NCI-H1092 treated with DMSO at 0.1 percent for 48 hours (cell line): ENCODE measurements at places on chromosomes 2 and 18.
A peak's percentile ranks its signal among the peaks of the same experiment; 100 is the strongest.

DNA sequence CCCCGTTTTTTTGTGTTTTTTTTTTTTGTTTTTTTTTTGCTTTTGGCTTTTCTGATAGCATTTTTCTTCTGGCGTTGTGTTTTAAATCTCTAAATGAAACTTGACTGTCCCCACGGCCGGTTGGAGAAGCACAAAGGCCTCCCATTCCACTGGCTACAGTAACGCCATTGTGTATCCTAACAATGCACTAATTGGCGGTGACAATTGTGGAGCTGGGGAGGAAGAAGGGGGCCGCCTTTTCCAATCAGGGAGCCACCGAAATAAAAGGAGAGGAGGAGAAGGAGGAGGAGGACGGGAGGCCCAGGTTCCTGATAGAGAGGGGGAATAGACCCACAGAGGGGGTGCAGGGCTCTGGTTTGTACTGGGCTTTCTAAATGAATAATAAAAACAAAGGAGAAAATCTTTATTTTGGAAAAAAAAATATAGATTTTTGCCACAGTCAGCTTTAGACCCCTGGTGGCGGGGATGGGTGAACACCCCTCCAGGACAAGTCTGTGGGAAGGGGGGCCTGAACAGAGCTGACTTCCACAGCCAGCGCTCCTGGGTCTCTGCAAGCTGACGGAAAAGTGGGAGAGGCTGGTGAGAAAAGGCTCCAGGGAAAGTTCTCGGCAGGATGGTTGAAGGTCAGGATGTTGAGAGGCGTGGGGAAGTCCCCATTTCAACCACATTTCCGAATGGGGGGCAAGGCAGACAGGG, 43.7 kb upstream of the FZD5 start:
- no peak for DNase-seq

DNA sequence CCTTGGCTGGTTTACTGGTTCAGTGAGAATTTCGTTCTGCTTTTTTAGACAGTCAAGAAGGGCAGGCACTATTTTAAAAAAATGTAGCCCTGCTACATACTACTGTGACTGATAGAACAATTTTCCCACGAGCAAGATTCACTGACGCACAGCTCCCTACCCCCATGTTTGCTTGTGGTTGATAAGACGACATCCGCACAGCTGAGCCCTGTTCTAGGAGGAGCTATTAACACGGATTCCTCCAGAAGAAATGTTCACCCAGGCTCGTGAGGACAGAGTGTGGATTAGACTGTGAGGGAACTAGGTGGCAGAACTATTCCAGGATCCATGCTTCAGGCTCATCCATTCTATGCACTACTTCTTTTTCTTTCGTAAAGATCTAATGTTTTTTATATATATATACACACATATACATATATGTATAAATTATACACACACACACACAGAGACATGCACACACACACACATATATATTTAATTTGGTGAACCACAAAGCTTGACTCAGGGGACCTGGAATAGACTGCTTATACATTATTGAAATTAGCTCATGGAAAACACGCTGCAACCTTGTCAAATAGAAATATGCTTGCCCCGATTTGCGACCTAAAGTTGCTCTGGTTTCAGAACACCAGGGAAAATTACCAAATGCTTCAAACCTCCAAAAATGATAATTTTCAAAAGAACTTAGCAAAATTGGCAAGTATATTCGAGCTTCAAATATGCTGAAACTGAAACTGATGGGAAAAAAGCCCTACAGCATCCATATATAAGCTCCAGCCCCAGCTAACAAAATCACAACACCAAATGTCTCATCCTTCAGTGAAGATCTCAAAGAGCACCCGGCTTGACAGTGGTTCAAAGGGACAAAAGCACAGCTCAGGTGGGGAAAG, 370.4 kb downstream of the SOCS6 start:
- DNase-seq = no peak

- DNase-seq = no peak
Measured at GRCh38 chr18:54749291-54749690, 79.0 kb upstream of the RAB27B start.

- DNase-seq = peak; percentile 78
Measured at GRCh38 chr2:43226955-43227829, 786 bp upstream of the ZFP36L2 start.

- DNase-seq = no peak
Measured at GRCh38 chr18:10349561-10349960, 104.9 kb upstream of the APCDD1 start.

DNA sequence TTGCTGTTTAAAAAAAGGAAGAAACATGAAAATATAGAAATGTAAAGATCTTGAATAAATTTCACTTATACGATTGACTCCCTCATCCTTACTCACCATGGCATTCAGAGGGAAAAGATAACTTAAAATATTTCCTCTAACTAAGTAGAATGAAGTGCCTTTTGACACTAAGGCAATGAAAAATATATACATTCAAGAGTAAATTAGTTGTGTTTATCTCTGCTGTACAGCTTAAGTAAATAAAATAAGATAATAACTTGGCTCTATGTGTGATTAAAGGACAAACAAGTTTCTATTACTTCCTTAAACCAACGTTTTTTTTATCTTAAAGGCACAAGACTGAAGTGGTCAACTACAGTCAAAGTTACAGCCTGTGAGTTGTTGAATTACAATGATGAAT, 142.3 kb upstream of the LRRTM4 start:
- DNase-seq = no peak

DNA sequence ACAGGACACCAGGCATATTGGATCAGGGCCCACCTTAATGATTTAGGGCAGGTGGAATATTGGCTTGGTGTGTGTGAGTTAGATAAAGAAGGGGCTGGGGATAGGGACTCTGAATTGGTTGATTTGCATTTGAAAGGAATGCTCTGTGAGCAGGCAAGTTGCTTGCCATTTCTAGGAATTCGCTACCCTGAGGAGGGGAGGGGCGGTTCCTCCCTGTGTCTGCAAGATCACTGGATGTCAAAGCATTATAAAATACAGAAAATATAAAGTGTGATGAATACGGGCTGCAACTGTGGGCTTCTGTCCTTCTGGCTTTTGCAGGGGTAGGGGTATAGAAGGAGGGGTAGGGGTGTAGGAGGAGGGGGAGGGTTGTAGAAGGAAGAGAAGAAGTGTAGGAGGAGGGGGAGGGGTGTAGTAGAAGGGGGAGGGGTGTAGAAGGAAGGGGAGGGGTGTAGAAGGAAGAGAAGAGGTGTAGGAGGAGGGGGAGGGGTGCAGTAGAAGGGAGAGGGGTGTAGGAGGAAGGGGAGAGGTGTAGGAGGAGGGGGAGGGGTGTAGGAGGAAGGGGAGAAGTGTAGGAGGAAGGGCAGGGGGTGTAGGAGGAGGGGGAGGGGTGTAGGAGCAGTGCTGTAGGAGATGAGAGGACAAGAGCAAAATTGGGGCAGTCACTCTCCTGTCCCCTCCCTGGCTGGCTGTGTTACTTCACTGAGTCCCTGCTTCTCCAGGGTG, 238.0 kb upstream of the COPS8 start:
- no peak for DNase-seq

DNA sequence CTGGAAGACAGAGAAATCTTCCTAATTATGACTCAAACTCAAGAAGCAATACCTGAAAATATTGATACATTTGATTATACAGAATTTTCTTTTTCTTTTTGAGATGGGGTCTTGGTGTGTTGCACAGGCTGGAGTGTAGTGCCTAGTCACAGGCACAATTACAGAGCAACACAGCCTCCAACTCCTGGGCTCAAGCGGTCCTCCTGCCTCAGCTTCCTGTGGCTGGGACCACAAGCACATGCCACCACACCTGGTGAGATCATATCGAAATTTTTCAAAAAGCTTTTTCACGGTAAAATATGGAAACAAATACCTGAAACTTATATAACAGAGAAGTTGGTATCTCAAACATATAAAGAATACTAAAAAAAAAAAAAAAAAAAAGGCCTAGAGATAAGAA, 27.9 kb downstream of the TGFBRAP1 start:
- DNase-seq = no peak

- DNase-seq = no peak
Measured at GRCh38 chr2:119154076-119154475, 4.5 kb downstream of the C1QL2 start.

DNA sequence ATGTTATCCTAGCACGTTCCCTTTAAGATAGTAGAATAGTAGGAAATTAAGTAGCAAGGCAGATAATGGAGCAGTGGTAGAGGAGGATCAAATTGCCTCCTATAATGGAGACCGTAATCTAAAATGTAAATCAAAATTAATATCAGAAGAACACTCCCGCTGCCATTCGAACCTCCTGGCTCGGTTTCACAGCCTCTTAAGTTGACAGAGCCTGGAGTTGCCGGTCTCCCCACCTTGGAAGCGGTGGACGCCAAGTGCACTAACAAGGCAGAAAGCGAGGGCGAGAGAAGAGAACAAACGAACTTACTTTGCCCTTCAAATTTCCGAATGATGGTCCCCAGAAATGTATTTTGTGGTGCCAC, 450 bp downstream of the KCNH7 start:
- peak; percentile 75 for DNase-seq

DNA sequence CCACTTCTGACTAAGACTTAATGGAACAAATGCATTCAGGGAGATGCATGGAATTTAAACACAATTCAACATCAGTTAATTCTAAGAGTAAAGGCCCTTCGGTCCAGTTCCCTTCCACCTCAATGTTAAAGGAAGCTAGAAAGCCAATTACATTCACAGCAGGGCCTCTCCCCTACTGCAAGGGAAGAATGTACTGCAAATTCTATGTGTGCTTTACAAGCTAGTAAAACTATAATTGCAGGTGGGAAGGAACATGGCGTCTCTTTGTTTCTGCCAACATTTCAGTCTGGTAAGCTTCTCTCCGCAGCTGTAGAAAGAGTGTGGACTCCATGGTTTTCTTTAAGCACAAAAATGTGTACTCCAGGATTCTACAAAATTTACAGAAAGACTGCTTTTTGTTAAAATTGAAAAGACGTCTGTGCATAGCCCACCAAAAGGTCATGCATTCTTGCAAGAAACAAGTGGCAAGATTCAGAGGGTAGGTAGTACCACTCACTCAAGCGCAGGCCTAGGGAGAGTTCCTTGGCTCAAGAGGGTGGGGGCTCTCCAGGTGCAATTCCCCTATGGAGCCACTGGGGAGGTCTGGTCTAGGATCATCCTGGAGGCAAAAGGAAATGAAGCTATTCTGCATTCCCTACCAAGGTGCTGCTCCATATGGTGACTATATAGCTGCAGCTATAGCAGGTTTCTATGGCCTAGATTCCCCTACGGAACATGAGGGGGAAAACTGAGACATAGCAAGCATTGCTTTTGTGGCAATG, 127.0 kb upstream of the FZD5 start:
- DNase-seq = no peak

DNA sequence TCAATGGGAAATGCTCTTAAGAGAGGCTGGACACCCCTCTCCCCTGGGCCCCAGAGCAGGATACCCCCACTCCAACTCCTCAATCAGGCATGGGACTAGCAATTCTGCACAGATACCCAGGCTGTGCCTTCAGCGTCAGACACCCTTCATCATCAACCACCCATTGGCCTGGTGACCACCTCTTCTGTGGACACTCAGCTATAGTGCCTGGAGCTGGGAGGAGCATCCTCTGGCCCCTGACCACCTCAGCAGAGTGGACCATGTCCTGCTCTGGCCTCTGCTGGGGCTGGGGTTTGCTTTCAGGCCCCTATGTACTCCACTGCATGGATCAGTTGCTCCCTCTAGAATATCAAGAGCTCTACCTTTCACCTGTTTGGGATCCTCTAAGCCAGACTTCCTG, 35.1 kb downstream of the TGFA start:
- DNase-seq = no peak

DNA sequence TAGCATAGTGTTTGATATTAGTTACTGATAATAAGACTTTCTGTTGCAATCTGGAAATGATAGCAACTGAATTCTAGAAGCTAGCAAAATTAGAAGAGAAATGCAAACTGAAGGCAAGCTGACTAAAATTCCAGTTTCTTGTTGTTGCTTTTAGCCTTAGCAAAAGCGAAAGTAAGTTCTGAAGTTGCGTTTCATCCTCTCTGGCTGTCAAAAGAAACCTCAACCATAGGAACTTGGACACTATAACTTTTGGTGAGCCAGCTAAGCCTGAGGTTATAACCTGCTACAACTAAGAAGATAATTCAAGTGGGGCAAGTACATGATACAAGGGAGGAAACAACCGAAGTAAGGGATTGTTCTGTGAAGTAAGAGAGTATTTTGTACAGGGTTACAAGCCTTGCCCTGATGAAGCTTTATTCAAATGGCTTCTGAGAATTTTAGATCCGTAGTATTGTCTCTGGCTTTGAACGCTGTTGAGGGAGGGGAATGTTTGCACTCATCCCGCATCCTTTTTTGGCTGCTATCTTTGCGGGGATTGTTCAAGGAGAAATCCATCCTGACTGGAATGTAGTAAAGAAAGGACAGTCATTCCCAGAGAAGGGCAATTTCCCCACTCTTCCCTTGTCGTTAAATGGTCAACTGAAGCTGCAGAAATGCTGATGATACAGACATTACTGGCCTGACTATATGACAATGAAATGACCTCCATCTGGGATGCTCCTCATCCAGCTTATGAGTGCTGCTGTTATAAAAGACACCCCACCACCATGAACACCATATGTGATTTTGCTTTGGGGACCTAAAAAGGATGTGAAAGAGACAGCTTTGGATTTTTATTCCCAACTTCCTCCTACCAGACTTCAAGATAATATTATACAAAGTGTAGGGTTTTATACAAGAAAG, 7.0 kb upstream of the TMX3 start:
- DNase-seq = no peak

GRCh38 chr2:120771111-120771780, 35.6 kb downstream of the GLI2 start:
- no peak for DNase-seq

- no peak for DNase-seq
Measured at GRCh38 chr2:30759481-30759880, 47.8 kb downstream of the CAPN13 start.

- peak; percentile 6 for DNase-seq
Measured at GRCh38 chr2:45823723-45824206, 172.3 kb downstream of the PRKCE start.

DNA sequence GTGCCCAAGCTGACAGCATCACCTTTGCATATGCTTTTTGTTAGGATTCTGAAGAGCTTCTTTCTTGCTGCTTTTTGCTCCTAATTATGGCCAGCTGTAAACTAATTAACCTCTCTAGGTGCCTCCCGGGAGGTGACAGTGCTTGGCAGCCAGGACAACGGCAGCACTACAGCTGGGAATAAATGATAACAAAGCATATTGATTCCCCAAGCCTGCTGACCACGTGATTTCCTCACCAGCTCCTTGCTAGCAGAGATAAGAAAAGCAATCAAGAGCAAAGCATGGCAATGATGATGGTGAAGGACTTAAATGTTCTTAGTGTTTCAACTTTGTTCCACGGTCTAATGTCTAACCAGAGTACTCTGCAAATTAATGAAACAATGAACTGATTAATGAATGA, 1074.4 kb upstream of the GYPC start:
- DNase-seq = no peak

- no peak for DNase-seq
Measured at GRCh38 chr2:147386284-147386683, 458.5 kb upstream of the ACVR2A start.

- DNase-seq = no peak
Measured at GRCh38 chr2:69798909-69799526, 30.4 kb upstream of the GMCL1 start.

GRCh38 chr2:142914507-142915313, 37.2 kb downstream of the KYNU start:
- no peak for DNase-seq
